NCI-H1436 treated with DMSO at 0.1 percent for 48 hours (cell line): ENCODE measurements at places on chromosomes 3 and 15.

GRCh38 chr3:105281989-105282388, 84.7 kb upstream of the ALCAM start:
- DNase-seq = no peak

- DNase-seq = no peak
These were observed 152.7 kb upstream of the ICE2 start for GRCh38 chr15:60631620-60632019.

DNA sequence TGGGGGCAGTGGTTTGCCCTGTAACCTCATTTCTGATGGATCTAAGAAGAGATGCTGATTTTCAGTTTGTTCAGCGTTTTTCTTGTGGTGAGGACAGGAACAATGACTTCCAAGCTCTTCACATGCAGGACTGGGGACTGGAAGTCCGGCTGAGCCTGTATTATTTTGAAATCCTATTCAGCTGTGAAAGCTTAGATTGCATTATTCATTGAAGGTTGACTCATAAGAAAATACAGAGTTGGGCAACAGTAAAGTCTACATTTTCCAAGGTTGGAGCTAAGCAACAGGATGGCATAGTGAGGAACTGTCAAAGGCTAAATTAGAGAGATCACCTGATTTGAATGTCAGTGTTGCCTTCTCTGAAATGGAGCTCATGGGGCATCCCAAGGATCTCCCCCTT, 230.9 kb upstream of the FEZF2 start:
- no peak for DNase-seq

DNA sequence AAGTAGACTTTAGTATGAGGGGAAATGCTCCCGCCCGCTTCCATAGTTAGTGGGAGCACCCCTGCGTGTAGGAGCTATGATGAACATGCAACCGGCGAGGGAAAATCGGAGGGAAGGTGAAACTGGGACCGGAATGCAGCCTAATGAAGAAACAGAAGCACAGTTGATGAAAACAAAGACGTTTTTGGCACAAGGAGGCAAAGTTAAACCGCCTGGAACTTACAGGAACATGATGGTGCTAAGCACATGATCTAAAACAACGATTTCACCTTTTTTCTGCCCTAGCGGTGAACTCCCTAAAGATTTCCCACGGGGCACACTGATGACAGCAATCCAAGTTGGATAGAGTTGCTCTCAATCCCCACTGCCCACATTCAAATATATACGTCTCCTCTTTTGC, 49.4 kb upstream of the SPATA12 start:
- no peak for DNase-seq

DNA sequence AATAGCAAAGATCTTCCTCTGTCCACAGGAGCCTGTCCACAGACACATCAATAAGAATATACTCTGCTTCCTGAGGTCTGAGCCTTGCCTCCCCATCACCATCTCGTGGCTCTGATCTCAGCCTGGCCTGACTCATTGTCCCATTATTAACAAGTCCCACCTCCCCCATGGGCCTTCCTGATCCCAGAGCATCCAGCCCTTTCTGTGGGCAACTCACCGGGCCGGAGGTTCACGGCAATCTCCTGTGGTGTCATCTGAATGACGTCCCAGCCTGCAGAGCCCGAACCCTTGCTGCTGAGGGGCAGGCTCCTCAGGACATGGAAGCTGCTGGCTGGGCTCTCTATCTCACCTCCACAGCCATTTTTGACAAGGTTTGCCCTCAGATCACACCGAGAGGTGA, 28.1 kb downstream of the ITGB5 start:
- DNase-seq = no peak

DNA sequence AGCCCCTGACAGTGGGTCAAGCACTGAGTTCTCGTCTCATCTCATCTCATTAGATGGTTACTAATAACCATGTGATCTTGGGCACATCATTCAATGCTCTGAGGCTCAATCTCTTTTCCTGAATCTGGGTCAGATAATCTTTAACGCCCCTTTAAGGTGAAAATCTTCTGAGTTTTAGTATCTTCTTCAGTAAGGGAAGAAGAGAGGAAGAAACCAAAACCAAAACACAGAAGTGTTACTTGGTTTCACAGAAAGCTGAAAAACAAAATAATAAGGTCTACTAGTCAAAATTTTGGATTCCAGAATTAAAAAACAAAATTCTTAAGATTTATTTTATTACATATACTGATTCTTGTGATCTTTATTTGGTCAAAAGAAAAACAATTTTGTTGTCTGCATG, 78.2 kb downstream of the CLASP2 start:
- no peak for DNase-seq

DNA sequence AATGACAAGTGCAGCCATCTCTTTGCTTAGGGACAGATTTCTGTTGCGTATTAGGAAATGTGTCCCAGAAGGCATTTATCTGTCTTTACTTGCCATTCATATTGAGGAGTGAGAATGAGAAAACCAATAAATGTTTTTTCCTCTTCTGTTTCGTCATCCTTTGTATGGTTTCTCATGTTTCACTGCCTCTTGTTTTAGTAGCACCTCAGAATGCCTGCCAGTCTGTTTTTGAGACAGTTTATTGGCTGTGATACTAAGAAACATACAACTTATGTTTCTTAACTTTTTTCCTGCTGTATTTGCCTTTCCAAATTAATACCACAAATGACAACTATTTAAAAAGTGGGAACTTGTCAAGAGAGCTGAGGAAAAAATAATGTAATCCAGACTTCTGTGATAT, 390.2 kb upstream of the GOLIM4 start:
- no peak for DNase-seq

- no peak for DNase-seq
These were observed 2.0 kb downstream of the WNT5A start for GRCh38 chr3:55484801-55485791.

- no peak for DNase-seq
These were observed 366.5 kb downstream of the LRRC3B start for GRCh38 chr3:26989037-26989436.

DNA sequence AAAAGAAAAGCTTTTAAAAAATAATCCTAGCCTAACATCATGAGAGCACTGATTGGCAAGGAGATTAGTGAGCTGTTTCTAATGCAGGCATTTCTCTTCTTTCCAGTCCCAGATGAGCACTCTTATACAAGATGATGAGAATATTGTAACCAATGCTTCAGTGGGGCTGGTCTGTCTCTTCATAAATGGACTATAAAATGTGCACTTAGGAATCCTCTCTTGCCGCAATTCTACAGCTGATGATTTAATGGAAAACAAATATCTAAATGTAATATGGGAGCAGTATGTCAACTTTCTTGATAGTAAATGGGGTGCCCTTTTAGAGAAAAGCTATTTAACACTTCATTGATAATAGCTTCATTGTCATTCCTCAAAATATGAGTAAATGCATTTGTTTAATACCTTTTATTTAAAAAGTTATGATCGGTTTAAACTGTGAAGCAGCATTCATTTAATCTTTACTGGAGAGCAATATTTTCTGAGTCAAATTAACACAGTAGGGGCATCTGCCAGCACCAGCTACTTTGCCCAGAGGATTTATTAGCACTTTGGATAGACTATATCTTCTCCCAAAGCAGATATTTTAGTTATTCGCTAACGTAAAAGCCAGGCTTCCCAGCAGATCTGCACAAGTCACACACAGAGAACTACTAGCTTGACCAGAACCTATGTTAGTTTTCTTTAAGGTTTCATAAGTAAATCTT, 985.9 kb downstream of the DIPK2A start:
- DNase-seq = peak; percentile 67

GRCh38 chr15:55235546-55236036, 38.9 kb upstream of the RSL24D1 start:
- DNase-seq = no peak

DNA sequence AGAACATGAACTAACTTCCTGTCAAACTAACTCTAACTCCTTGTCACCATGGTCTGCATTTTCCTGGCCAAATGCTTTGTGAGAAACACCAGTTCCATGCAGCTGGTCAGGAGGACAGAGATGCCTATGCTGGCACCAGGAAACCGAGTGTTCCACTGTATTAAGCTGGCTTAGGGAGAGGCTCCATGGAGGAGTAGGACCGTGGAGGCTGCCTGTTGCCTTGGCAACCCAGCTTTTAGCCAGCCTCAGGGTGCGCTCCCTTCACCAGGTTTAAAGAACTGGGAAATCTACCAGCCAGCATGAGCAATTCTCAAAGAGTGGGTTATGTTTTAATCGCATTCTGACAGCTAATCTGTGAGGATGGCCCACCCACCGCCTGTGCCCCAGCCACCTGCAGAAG, 394.1 kb downstream of the OCA2 start:
- DNase-seq = no peak

GRCh38 chr3:14143271-14144225, 18.7 kb downstream of the TMEM43 start:
- DNase-seq = no peak

DNA sequence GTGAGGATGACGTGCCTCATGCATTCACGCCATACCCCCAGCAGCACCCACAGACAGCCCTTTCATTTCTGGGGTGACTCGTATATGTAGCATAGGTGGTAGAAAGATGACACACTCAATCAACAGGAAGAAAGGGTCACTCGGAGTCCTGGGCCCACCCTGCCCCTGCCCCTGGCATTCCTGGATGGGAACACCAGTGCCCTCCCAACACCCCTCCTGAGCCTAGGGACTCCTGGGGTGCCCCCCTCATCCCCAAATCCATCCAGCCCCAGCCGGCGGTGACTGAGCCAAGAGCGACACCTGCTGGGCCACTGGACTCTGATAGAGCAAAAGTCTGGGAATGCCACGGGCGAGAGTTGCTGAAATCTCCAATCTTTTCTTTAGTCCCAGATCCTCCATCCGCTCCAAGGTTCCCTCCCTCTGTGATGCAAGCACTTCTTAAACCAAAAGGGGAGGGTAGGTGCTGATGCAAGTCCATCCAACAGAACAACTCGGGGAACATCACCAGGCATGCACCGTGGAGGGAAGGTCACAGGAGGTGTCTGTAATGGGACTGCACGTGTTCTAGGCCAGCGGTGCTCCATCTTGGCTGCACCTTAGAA, 31.1 kb downstream of the ACAN start:
- DNase-seq = no peak

DNA sequence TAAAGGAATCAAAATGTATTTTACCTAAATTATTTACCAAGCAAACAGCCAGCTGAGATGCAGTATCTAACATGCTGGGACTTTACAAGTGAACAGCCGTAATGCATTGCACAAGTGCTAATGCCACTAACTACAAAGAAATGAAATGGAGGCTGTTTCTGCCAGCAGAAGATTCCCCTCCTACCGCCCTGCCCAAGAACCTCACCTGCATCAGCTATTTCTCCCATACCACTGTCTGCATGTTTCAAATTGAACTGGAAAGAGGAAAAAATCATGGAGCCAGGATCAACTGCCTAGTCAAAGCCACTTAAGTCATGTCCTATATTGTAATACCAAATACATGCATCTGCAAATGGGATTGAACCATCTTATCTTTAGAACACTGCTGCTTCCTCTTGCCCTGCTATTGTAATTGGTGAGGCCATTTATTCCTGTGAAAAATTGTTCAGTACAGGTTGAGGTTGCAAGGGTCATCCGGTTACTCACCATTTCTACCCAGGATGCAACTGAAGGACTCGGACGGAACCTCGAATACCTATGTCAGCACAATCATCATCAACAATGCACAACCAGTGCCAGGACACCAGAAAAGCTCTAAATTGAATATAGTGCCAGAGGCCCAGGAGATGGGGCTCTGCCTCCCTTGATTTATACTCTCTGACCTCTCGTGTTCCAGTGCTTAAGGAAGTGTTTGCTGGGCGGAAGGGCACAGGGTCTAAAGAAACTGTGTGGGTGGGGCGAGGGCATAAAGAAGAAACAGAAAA, 27.5 kb downstream of the ANXA2 start:
- DNase-seq = no peak

GRCh38 chr15:77144492-77145070, 73.7 kb upstream of the TSPAN3 start:
- no peak for DNase-seq

- DNase-seq = no peak
These were observed 119.5 kb upstream of the EIF1B start for GRCh38 chr3:40190056-40190455.

GRCh38 chr3:61947456-61947855, 386.1 kb downstream of the PTPRG start:
- no peak for DNase-seq

DNA sequence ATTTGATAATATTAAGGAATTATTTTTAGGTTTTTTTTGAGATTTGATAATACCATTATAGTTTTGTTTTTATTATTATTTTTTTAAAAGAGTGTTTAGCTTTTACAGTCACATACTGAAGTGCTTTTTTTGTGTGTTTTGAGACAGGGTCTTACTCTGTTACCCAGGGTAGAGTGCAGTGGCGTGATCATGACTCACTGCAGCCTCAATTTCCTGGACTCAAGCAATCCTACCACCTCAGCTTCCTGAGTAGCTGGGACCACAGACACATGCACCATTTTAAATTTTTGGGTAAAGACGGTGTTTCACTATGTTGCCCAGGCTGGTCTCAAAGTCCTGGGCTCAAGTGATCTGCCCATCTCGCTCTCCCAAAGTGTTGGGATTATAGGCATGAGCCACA, 73.0 kb downstream of the SUMF1 start:
- DNase-seq = no peak

DNA sequence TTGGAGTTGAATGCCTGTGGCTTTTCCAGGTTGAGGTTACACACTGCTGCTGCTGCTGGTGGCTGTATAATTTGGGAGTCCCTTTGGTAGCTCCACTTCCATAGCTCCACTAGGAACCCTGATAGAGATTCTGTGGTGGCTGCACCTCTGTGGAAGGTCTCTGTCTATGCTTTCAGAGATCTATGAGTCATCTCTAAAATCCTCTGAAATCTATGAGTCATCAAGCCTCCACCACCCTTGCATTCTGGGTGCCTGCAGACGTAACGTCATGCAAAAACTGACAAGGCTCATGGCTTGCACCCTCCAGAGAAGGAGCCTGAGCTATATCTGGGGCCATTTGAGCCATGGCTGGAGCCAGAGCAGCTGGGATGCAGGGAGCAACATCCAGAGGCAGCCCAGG, 1037.0 kb upstream of the CFAP20DC start:
- no peak for DNase-seq

- peak; percentile 39 for DNase-seq
These were observed 5.1 kb downstream of the MAGEL2 start for GRCh38 chr15:23642413-23643044.

- DNase-seq = no peak
These were observed 23.0 kb upstream of the MUC20 start for GRCh38 chr3:195697582-195698324.

GRCh38 chr15:90101130-90101968, 919 bp downstream of the IDH2 start:
- no peak for DNase-seq

- DNase-seq = no peak
These were observed 539 bp upstream of the MGLL start for GRCh38 chr3:127822682-127823425.

DNA sequence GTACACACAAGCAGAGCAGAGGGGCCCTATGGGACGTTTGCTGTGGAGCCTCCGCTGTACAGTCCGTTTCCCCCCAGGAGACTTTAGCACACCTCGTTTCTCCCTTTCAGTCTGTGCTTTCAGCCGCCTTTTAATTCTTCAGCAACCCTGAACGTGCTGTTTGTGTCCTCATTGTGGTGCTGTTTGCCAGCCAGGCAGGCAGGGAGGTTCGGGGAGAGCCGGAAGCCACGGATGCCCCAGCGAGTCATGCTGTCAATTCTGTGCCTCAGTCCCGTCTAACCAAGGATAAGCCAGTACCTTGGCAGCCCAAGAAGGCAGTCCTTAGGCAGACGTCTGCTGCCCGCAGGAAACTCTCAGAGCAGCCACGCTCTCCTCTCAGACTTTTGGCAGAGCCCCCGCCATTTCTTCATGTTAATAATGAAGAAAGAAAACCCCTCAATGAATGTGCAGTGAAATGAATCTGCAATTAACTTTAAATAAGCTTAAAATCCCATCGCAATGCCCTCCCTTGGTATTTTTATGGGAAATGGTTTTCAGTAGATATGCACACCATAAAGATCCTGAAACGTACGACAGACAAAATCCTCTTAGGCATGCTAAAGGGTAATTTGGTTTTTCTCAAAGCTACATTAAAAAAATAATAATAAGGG, 158.6 kb downstream of the UACA start:
- no peak for DNase-seq
